A549 (cell line): ENCODE measurements at places on chromosomes 7 and 10. TPM values are rescaled to one million over a fixed set of nuclear protein-coding genes. Genes with fewer than 3 reads are reported as not detected.

GRCh38 chr10:42924484-42924883, 141.9 kb downstream of the BMS1 start:
- DNase-seq = no peak

GRCh38 chr10:69819716-69820506, 18.2 kb downstream of the COL13A1 start:
- no peak for DNase-seq

DNA sequence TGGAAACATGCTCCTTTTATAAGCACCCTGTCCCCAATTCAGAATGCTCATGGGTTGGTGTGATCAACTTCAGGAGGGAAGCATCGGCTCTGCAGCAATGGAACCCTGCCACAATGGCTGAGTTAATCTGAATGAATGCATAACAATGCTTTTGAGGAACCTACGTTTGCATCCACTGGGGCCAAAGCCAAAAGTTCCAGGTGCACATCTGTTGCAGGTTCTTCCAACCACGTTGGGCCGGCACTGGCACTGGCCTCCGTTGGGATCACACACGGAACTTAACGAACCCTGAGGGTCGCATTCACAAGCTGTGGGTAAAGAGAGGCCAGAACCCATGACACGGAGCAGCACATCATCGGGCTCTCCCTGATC, 43.4 kb downstream of the LAMB1 start:
- DNase-seq = no peak

The RBM28 gene
- polyA plus RNA-seq = 74.4 to 82.1 TPM (median 79.5 TPM) in 3 replicates

DNA sequence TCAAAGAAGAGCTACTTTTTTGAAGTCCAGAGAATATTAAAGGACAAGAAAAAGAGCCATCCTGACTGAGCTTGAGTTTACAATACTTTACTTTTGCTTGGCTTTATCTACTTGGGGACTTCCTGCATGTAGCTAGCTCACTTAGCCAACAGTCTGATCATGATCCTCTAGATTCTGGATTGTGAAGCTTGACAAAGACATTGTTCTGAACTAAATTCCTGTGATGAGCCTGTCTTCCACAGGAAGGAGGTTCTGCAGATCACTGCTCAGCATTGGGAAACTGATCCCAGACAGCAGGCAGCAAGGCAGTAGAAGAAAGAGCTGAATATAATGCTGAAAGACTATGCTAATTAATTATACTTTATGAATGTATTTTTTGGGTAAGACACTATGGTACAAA, 296.4 kb downstream of the DGKB start:
- DNase-seq = no peak

GRCh38 chr7:49772916-49773217, 571 bp upstream of the VWC2 start:
- DNase-seq = no peak

- DNase-seq = peak; percentile 76
Observed at GRCh38 chr7:142357953-142358520, 100.2 kb upstream of the PRSS58 start.

DNA sequence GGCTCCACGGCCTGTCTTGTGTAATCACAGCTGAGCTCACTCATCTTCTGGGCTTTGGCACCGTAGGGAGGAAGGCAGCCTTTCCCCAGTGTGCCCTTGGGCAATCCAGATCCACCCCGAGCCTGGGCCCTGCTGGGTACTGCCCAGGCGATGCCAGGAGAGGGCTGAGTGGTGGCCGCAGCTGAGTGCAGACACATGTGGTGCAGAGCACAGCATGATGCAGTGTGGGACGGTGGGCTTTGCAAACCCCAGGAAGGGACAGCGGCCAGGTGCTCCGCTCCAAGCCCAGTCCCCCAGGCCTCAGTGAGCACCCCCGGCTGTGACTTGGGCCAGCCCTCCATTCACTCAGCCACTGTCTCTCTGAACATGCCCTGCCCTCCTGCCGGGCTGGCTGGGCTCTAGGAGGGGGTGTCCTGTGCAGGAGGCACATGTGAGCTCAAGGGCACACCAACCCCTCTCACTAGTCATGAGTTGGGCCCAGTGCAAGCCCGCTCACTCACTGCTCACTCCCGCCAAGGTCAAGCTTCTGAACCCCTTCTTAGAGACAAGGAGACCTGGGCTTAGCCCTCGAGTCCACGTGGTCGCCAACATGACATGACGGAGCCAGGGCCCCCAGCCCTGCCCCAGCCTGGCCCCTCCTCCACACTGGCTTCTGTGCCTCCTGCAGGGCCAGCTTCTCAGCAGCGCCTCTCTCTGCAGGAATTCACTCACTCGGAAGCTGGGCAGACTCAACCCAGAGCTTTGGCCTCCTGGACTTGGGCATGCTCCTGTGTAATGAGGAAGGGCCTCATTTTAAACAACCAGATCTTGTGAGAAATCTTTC, 77.5 kb upstream of the INSIG1 start:
- DNase-seq = no peak

GRCh38 chr10:76281659-76282058, 850.2 kb downstream of the LRMDA start:
- no peak for DNase-seq

DNA sequence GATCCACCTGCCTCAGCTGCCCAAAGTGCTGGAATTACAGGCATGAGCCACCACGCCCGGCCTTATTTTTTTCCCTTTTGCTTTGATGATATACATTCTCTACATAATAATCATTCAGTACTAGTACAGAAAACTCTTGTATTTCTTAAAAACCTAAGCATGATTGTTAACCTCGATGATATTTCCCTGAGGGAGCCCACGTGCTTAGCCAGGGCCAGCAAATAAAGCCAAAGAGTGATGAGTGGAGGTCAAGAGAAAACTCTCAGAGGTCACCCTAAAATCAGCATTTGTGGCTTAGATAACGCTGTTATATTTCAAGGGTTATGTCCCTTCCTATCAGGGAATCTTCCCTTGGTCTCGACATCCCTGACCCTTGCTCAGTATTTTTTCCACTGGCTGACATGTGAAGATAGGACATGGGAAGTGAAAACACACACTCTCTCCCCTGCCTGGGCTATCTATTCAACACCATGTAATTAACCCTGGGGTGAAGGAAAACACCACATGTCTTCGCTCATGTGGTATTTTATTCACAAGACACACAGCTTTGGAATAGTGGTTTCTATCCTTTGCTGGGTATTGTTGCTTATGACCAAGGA, 12.6 kb downstream of the FAM200A start:
- DNase-seq = no peak

DNA sequence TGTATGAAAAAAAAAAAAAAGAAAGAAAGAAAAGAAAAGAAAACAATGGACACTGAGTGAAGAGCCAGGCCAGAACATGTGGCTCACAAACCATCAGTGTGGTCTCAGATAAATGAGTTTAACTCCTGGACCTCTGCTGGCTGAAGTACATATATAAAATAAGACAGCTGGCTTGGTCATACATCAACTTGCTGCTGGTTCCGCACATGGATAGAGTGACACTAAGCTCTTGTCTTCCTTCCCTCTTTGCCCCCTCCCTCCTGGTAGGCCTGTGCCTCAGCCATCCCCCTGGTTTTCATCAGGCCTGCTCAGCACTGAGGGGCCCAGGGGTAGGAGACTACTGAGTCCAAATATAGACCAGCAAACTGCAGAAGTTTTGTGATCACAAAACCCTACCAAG, 58.1 kb upstream of the DGKI start:
- no peak for DNase-seq

DNA sequence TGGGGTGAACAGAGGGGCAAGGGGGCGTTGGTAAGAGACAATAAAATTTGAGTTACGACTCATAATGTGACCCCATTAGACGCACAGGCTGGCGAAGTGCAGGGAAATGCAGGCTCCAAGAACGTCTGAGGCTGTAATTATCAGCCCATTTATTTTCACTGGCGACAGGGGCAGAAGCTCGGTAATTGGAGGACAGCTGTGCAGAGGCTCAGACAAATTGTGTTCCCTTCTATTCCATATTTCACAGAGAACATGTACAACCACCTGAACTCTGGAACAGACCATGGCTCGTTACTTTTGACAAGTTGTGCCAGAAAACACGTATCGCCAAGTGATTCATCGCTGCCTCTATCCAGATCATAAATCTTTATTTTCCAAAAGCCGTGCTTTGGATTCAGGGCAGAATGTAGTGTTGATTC, 137.3 kb upstream of the FRMD4A start:
- no peak for DNase-seq

The HMX3 gene
- polyA plus RNA-seq = not detected in 3 replicates

The SLC16A9 gene
- polyA plus RNA-seq = 0.04 to 0.05 TPM (median 0.04 TPM) in 3 replicates

The PTF1A gene
- polyA plus RNA-seq = not detected in 3 replicates

The SKIDA1 gene
- 3.5 to 4.2 TPM (median 4.1 TPM) in 3 replicates for polyA plus RNA-seq
